ENCODE measurements at places on chromosomes 5 and 9.

GRCh38 chr5:88805151-88805784, 77.7 kb downstream of the MEF2C start:
- DNase-seq = no peak

DNA sequence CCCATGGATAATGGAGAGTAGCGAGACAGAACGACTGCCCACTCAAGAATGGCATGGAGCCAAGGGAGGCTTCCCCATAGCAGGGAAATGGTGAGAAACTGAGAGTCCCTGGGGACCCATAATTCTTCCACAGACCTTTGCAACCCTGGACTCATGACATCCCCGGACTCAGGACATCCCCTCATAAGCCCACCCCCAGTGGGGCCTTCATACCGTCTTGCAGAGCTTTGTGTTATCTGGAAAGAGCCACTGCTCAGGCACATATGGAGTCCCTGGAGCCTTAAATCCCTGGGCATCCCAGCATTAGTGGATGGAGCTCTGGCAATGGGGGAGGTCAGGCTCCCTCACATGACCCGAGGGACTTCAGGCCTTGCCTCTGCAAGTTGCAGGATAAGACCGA, 865.4 kb upstream of the ARRDC3 start:
- no peak for DNase-seq

DNA sequence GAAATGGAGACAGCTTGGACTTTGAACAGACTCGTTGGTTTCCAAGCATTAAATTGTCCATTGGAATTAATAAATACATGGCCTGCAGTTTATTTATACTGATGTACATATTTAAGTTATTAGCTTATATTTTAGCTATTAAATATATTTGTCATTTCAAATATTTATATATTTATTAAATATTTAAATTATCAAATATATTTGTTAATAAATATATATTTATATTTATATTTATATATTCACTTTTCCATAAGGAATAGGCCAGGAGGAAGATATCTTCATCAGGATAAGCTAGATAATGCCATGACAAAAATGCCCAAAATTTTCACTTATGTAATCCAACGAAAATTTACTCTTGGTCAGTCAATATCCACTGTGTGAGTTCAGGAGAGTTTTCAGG, 229.9 kb downstream of the ZNF608 start:
- no peak for DNase-seq

- peak; percentile 25 for DNase-seq
These were observed at the start of gene PRRX2 for GRCh38 chr9:129665389-129665775. TSS of gene PRRX2 (plus strand) at chr9:129665647. CDS start at chr9:129665868, 221 bp downstream.

DNA sequence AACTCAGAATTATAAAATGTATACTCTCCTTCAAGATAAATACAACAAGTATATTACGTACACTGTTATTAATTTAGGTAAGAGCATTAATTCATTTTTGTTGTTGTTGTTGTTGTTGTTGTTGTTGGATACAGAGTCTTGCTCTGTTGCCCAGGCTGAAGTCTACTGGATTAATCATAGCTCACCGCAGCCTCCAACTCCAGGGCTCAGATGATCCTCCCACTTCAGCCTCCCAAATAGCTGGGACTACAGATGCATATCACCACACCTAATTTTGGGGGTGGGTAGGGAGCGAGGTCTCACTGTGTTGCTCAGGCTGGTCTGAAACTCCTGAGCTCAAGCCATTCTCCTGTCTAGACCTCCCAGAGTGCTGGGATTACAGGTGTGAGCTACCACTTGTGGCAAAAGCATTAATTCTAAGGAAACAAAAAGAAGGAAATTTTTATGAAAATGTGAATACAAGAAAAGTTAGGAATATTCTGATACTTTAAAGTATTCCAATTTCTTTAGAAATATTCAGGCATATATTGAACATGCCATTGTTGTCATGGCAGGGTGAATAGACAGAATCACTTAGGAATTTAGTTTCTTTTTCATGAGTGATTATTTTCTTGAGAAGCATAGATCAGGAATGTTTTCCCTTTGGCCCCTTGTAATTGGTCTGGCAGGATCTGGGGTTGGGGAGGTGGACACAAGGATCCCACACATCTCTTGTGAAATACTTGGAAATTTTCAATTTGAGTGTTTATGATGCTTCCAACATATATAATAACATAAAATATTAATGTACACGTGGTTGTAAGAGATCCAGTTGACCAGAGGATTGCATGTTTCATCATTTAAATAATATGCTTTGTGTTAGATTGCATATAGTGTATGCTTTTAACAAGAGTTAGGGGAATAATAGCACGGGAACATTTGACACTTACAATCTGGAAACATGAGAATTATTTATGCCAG, 263.6 kb downstream of the FANCC start:
- no peak for DNase-seq

- no peak for DNase-seq
These were observed 256.5 kb downstream of the CETN3 start for GRCh38 chr5:90153031-90153430.

GRCh38 chr5:43774881-43775399, 172.0 kb downstream of the NNT start:
- DNase-seq = no peak

DNA sequence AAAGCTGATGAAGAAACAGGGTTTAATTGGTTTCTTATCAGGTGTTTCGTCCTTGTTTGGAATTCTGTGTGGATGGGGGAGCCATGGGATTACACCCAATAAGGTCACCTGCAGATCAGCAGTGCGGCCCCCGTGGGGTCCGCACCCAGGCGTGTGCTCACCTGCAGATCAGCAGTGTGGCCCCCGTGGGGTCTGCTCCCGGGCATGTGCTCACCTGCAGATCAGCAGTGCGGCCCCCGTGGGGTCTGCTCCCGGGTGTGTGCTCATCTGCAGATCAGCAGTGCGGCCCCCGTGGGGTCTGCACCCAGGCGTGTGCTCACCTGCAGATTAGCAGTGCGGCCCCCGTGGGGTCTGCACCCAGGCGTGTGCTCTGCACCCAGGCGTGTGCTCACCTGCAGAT, 41.7 kb upstream of the CEP72 start:
- no peak for DNase-seq

DNA sequence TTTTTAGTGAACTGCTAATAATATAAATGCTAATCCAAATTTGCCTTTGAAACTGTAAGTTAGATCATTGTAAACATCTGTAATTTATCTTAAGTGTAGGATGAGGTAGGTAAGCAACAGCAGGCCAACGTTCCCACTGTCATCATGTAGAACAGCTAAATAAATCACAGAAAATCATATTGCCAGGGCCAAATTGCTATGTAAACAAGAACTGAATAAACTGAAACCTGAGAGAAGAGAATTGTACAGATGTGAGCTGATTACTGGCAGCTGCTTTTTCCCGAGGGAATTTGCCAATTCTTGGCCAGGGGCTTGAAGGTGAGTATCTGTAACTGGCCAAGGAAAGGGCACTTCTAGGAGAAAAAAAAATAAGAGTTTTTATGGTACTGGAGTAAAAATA, 97.6 kb downstream of the CDH10 start:
- no peak for DNase-seq

- no peak for DNase-seq
These were observed 17.9 kb upstream of the ZSWIM6 start for GRCh38 chr5:61313960-61314681.

DNA sequence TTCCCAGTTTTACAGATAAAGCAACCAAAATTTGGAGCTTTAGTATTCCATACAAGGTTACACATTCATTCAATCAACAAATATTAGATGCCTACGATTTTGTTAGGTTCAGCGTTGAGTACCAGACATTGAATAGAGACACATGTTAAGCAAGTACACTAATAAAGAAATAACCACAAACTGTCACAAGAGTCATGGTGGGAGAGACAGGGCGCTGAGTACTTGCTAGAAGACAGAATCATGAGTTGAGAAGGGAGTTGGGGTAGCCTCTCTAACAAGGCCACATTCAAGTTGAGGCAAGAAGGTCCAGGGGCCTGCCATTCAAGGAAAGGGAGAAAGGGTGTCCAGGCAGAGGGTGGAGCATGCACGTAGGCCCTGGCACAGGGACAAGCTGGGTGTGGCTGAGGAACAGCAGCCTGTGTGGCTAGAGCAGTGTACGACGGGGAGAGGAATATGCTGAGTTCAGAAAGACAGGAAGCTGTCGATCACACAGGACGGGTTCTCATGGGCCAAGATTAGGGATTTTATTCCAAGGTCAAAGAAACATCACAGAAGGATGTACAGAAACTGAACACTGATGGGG, 17.0 kb downstream of the CDK5RAP2 start:
- DNase-seq = no peak

- DNase-seq = no peak
These were observed 16.1 kb upstream of the MXD3 start for GRCh38 chr5:177327539-177328522.

DNA sequence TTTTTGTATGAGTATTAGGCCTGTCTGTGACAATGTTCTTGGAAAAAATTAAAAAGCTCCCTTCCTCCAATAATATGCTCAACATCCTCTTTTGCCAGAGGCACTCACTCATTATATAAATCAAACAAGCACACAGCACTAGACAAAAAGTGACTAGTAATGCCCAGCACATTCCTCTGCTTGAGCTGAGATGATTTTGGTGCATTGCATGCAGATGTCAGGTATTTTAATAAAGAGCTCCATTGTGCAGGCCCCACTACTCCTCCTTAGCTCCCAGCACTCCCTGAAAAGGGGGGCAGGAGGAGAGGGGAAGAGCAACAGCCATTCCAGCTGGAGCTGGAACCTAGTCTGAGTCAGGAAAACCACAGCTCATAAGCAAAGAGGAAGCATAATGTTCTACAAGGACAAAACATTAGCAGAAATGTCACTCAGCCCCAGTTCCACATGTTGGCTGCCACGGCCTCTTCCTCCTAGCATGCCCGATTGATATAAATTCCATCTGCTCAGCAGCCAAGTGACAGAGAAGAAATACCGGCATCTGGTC, 348.5 kb downstream of the BNC2 start:
- DNase-seq = no peak

- no peak for DNase-seq
These were observed 194.7 kb upstream of the KLF4 start for GRCh38 chr9:107684224-107684623.

DNA sequence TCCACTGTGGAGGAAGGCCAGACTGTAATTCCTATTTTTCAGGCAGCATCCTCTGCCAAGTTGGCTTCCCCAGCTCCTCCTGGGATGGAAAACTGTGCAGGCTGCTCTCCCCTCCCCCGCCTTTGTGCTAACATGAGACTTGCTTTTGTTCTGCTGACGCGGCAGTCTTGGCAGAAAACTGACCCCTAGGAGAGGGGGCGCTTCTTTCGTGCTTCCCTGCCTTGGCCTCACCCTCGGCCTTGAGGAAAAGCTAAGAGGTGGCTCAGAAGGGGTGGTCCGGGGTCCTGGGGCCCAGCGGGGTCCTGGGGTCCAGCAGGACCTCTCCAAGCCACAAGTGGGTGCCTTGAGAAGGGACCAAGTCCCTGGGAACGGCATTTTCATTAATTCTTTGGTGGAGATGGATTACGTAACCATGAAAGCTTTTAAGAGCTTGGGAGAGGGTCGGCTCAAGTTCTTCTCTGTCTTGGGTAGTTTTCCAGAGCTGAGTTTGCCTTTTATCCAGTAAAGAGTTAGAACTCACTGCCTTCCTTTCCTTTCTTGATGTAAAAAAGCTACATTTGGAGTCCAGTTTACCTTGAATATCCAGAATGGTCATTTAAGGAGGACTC, 51.0 kb downstream of the SH3PXD2B start:
- no peak for DNase-seq

- DNase-seq = no peak
These were observed 1215.9 kb downstream of the EFNA5 start for GRCh38 chr5:106454651-106455415.

GRCh38 chr5:8456846-8457186, 587.9 kb downstream of the MTRR start:
- no peak for DNase-seq

GRCh38 chr5:100860407-100860806, 42.7 kb downstream of the ST8SIA4 start:
- no peak for DNase-seq

DNA sequence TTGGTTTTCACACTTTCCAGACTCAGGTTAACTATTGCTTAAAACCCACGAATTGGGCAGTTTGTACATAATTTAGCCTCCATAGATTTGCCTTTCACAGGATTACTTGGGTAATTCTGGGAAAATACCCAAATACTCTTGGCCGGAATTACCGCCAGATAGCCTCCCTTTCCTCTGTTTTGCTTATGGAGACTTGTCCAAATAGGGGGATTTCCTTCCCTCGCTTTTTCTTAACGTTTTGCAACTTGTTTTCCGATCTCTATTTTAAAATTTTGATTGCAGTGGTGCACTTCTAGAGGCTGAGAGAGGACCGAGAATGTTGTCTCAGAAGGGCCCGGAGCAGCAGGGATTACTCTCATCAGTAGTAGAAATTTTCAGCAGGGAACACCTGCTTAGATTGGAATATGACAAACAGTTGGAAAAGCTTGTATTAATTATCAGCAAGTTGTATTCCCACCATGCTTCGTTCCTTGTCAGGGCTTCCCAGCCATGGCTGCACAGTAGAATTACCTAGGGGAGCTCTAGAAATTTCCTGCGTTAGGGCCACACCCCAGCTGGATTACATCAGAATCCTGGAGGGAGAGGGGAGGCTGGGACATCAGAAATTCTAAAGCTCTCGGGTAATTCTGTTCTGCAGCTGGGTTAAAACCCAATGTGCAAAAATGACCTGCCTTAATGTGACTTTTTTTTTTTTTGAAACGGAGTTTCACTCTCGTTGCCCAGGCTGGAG, 329.1 kb downstream of the SH3GL2 start:
- DNase-seq = no peak

All from stimulated activated CD4-positive, alpha-beta T cell treated with anti-CD3 and anti-CD28 coated beads, Interleukin-4, amount 100 ng/mL, for 24 hours (primary cell).